ENCODE measurements at places on chromosomes 16 and 17. TPM values are rescaled to one million over a fixed set of nuclear protein-coding genes. Genes with fewer than 3 reads are reported as not detected.

The CD300A gene
- total RNA-seq, result 0.21 TPM

GRCh38 chr17:79047923-79048825 lies 24.2 kb downstream of the C1QTNF1 start:
- DNase-seq, result no peak

- no peak for DNase-seq
Measured at GRCh38 chr16:67277999-67278772, 1.1 kb upstream of the PLEKHG4 start.

The AANAT gene
- total RNA-seq, result not detected

The CD300LG gene
- total RNA-seq, result not detected

The TPSD1 gene
- total RNA-seq, result 0.26 TPM

DNA sequence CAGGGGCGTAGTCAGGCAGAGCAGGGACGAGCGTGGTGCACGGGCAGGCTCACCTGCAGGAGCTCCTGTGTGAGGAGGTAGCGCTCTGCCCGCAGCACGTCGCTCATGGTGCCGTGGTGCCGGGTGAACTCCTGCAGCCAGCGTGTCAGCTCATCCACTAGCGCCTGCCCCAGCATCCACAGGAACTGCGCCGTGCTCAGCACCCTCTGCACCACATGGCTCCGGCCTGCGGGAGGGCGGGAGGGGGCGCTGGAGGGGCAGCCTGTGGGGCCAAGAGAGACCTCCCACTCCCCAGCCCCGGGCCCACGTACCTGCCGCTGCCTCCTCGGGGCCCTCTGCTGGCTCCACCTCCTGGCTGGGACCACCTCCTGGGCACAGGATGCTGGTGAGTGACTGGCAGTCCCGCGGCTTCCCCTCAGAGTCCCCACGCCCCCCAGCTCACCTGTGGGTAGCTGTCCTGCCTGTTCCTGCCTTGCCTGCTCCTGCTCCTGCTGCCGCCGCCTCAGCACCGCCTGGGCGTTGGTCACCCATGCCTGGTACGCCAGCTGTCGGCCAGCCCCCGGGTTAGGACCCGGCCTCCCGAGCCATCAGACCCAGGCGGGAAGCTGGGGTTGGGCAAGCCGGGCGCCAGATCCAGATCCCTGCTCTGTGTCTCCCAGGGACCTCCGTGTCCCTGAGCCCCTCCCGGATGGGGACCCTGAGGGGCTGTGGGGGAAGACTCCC lies 16.6 kb downstream of the CTU2 start:
- DNase-seq, result no peak

DNA sequence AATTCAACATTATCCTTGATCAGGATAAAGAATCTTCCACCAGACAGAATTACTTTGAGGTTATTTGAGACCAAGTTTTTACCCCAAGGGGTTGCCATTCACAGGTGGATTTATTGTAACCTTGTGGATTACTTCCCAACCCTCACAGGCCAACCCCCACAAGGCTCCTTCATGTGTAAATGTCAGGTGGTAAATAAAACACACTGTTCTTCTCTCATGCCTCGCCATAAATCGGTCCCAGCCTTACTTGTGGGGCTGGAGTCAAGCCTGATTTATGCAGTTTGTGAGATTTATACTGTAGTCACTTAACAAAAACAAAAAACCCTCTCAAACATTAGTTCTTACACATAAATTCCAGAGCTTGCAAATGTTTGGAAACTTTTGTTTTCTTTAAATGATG lies 98.6 kb upstream of the IRX3 start:
- no peak for DNase-seq

DNA sequence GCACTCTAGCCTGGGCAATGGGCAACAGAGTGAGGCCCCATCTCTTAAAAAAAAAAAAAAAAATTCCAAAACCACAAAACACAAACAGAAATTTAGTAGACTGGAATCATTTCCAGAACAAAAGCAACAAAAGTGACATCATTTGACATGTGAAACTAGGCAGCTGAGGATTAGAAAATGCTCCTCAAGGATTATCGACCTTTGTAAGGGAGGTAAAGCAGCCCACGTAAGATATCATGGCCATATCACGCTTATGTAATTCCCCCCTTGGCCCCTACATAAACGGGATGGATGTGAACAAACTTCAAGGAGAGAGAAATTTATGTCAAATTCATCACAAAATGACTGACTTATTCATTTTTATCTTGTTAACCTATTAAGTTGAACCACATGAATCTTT lies 83.3 kb downstream of the WDR59 start:
- DNase-seq, result no peak

The ALOX15B gene
- not detected for total RNA-seq

GRCh38 chr17:4365628-4366326 lies 698 bp downstream of the UBE2G1 start:
- no peak for DNase-seq

The KRT33B gene
- total RNA-seq, result not detected

GRCh38 chr16:1778200-1779179 lies 3.9 kb downstream of the SPSB3 start:
- no peak for DNase-seq

The CIITA gene
- 0.41 TPM for total RNA-seq

GRCh38 chr17:4516735-4517134 lies 18.1 kb downstream of the SPNS2 start:
- DNase-seq, result no peak

GRCh38 chr16:62208934-62209333 lies 172.7 kb upstream of the CDH8 start:
- DNase-seq, result no peak

- DNase-seq, result no peak
Measured at GRCh38 chr17:67289181-67289876, 44.3 kb upstream of the HELZ start.

- no peak for DNase-seq
Measured at GRCh38 chr16:50692999-50693781, at the start of gene NOD2. NOD2 (plus strand) TSS chr16:50693606; CDS start chr16:50699496, 5,890 bp downstream.

DNA sequence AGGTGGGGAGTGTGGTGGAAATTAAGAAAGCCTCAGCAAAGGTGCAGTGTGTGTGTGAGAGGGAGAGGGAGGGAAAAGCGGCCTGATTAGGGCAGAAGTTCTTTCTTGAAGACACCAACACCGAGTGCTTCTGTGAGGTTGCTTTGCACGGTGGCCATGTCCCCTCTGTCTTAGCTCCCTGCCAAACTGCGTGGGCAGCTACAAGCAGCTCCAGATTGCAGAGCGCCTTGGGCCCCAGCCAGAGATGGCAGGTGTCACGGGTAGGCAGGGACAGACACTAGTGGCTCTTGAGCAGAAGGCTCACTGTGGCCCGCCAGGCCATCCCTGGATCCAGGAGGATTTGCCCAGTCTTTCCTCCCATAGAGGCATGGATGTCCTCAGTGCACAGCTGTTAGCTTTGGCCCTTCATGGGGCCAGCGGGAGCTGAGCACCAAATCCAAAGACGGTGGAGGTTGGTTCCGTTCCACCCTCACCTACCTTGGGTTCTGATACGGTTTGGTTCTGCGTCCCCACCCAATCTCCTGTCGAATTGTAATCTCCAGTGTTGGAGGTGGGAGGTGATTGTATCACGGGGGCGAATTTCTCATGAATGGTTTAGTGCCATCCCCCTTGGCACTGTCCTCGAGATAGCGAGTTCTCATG lies 21.4 kb downstream of the KIAA0513 start:
- DNase-seq, result no peak

GRCh38 chr17:80705988-80706387 lies 161.3 kb downstream of the RPTOR start:
- no peak for DNase-seq

- DNase-seq, result no peak
Measured at GRCh38 chr17:34511265-34511664, 68.1 kb upstream of the TMEM132E start.

The SOX9 gene
- 79.5 TPM for total RNA-seq

- DNase-seq, result no peak
Measured at GRCh38 chr16:25812215-25812614, 120.5 kb downstream of the HS3ST4 start.

DNA sequence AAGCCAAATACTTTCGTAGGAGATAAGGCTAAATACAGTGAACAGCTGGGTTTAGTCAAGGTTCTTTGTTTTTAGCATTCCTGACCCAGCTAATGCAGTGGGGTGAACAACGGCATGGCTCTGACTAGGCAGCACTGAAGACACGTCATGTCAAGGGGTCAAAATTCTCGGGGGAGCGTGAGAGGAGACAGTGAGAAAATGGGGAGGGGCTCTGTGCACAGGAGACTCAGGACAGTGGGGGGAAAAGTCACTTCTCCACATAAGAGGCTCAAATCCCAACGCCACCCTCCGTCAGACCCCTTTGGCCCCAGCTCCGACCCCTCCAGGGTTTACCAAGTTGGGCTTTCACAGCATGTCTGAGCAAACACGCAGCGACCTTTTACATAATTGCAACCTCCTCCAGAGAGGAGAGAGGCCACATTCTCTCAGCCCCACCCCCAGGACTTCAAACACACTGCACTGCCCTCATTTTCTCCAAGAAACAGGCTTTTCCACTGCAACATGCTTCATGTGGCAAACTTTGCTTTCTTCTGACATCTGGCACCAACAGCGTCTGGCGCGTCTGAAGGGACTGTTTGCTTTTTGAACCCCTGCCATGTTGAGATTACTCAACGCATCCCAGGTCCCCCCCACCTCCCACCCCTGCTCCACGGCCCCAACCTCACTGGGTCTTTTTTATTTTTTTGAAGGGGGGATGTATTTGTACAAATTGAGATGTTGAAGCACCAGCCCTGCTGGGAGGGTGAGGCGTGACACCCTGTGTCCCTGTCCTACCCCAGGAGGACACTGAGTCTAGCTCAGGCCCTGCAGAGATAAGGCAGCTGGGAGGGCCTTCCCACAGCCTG lies 30.0 kb downstream of the AXIN2 start:
- no peak for DNase-seq

- no peak for DNase-seq
Measured at GRCh38 chr16:68229431-68230175, 6.3 kb downstream of the ESRP2 start.
